ENCODE measurements at places on chromosomes 12 and 14. TPM values are rescaled to one million over a fixed set of nuclear protein-coding genes. Genes with fewer than 3 reads are reported as not detected.

GRCh38 chr14:68448252-68448902, 344.5 kb downstream of the ZFP36L1 start:
- DNase-seq: no peak

- no peak for DNase-seq
These were observed 102.1 kb upstream of the FSCB start for GRCh38 chr14:44609201-44609600.

DNA sequence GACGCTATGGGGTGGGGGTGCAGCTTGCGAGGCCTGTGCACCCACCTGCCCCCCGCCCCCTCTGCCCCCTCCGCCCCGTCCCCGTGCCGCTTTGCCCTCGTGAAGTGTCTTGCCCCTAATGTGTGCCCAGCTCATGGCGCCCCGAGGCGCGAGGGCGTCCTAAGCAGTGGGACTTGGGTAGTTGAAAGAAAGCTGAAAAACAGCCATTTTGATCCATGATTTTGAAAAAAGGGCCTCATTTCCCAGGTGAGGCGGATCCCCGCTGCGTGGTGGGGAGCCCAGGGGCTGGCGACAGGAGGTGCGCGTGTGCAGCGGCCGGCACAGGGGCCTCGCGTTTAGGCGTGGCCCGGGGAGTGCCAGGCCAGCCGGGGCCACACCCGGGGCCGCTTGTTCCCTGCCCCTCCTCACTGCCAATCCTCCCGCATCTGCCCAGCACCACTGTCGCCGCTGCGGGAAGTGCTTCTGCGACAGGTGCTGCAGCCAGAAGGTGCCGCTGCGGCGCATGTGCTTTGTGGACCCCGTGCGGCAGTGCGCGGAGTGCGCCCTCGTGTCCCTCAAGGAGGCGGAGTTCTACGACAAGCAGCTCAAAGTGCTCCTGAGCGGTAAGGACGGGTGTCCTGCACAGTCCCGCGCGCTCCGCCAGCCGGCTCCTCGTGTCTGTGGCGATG, 11.8 kb downstream of the ZFYVE21 start:
- no peak for DNase-seq

DNA sequence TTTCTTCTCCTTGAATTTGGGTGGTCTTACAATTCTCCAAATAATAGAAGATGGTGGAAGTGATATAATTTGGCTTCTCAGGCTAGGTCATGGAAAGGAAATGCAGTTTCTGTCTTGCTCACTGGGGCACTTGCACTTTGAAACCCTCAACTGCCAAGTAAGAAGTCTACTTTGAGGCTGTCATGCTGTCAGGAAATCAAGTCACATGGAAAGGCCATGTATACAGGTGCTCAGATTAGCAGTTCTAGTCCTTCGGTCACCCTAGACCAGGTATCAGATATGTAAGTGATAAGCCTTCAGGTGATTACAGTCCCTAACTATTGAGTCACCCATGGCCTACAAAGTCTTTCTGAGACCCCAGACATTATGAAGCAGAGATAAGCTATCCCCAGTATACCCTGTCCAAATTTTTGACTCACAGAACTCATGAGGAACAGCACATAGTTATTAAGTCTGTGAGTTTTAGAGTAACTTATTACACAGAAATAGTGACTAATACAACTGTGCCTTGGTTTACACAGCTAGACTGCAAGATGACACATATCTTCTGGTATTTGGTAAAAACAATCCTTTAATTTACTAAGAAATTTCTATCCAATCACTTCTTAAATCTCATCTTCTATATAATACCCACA, 26.3 kb upstream of the BBS10 start:
- no peak for DNase-seq

GRCh38 chr14:54967496-54967895, 59.4 kb downstream of the WDHD1 start:
- no peak for DNase-seq

GRCh38 chr12:24268663-24269186, 319.3 kb upstream of the SOX5 start:
- DNase-seq: no peak

DNA sequence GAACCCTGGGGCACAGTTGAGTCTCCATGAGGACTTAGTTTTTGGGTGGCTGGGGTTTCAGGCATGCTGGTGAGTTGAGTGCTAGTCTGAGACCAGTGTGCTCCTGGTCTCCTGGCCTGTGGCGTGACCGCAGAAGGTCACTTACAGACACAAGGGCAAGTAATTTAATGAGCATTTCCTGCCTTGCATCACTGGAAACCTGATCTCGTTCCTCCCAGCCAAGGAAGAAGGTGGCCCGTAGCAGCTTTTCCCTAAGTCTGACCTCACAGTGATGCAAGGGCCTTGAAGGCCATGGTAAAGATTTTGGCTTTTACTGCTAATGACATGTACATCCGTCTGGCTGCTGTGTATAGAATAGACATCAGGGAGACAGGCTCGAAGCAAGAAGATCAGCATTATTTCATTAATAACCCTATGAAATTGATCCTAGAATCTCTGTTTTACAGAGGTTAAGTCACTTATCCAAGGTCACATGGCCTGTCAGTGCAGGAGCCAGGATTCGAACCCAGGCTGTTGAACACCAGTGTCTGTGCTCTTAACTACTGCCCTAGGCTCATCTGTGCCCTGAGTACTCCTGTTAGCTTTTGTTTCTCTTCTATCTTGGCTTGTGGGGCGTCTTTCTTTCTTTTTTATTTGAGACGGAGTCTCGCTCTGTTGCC, 4.6 kb downstream of the TMEM120B start:
- DNase-seq: peak; percentile 57

DNA sequence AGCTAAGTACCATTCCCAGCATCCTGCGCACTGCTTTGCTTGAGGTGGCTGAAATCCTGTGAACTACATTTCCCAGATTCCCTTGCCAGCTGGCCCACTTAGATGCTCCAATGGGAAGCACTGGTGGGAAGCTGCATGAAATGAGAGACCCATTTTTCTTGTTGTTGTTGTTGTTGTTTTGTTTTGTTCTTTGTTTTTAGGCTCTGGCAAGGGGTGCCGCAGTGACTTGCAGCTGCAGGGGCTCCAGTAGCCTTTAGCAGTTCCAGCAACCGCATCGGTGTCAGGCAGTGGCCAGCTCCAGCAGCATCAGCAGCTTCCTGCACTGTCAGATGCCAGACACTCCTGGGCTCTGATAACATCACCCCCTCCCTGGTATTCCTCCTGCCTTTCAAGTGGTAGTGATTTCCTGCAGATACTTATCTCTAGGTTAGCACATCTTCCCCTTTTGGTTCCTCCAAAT, 8.8 kb upstream of the EGLN3 start:
- DNase-seq: no peak

DNA sequence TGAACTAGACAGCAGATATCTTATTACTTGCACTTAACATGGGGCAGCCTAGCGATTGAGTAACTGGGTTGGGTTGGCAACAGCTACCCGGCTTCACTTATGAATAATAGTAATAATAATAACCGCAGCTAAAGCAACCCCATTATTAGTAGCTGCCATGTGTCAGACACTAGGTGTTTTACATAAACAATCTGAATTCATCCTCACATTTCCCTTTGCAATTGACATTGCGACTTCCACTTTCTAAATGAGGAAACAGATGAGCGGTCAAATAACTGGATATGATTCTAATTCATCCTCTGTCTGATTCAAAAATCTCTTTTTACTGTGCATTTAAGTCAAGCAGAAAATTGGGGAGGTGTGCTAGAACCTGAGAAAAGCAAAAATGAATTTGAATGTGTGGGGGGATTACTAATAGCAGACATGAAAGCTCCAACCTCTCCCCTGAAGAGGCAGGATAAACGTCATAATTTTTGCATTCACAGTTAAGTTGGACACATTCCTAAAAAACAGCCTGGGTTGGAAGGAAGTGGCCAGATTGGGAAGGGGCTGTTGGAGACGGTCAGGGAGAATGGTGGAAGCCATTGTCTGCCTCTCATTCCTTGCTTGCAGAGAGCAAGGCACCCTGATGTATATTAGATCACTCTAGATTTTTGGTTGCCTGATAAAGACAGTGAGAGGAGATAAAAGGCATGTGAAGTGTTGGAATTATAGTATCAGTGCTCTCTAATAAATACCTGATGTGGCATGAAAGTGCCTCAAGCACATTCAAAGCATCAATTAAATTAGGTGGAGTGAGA, 13.1 kb downstream of the EMP1 start:
- peak; percentile 54 for DNase-seq

DNA sequence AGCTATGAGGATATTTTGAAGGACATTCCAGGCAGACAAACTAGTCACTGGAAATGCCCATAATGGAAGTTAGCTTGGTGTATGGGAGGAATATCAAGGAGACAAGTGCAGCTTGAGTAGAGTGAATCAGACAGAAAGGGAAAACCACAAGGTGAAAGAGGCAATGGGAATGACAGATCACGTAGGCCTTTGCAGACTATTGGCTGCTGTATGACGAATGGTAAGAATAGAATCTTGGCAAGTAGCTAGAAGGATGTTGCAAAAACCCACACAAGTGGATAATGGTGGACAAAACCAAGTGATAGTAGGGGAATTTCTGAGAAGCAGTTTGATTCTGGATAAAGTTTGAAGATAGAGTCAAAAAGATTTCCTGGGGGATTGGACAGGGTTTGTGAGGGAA, 196.9 kb upstream of the NOVA1 start:
- DNase-seq: no peak

Gene KLHL33
- total RNA-seq: 0.17 TPM

- no peak for DNase-seq
These were observed 9.1 kb downstream of the PROX2 start for GRCh38 chr14:74866708-74867389.

GRCh38 chr12:62267480-62267879, 7.3 kb downstream of the USP15 start:
- DNase-seq: no peak

DNA sequence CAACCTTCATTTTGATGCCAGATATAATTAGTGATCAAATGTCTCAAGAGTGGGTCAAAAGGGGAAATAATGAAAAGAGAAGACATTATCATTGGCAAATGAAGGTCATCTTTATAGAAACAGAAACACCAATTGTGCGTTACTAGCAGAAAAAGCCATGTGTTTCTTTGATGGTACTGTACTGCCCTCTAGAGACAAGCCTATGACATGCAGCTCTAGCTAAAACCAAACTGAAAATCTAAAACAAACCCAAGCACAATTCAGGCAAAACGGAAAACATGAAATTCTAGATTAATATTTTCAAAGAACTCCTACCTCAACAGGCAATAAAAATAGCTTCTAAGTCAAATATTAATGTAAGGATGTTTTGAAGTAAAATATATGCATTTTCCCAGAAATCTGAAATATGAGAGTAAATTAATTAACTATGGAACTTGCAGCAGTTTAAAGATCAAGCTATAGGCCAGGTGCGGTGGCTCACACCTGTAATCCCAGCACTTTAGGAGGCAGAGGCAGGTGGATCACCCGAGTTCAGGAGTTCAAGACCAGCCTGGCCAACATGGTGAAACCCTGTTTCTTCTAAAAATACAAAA, 115.4 kb downstream of the KLHL28 start:
- peak; percentile 61 for DNase-seq

Gene LYZ
- total RNA-seq: not detected

GRCh38 chr12:48182631-48183030, 813 bp upstream of the CCDC184 start:
- no peak for DNase-seq

- DNase-seq: no peak
These were observed 1.6 kb downstream of the INSM2 start for GRCh38 chr14:35535483-35536112.

DNA sequence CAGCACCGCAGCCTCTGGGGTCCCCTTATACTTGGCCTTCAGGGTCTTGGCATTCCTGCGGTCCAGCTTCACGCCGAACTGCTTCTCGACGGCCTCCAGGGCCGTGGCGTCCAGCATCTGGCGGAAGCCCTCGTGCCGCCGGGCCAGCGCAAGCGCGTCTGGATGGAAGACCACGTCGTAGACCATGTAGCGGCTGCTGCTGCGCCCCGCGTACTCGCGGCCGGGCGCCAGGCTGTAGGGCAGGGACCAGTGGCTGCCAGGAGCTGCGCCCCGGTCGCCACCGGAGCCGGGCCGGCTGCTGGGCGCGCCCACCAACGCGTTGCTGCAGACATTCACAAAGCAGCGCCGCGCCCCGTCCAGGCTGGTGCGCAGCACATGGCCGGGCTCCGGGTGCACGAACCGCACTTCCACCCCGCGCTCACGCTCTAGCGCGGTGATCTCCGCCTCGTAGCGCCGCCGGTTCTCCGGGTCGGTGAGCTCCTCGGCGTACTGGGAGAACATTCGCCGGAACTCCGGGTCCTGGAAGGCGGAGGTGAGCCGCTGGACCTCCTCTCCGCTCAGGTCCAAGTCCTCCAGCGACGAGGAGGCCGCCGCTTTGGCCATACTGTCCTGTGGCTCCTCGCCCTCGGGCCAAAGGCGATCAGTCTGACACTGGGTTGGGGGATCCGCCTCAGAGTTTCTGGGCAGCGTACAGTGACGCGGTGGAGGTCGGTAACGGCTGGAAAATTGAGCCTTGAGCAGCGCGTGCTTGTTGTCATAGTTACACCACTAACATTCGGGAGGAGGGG, at the start of gene DNAAF2:
Gene DNAAF2 (minus strand): TSS at position 698 of the 788 bp plus-strand sequence. CDS start 95 bp downstream, at position 603.
- DNase-seq: peak; percentile 83

GRCh38 chr14:50407111-50407812, 10.6 kb upstream of the CDKL1 start:
- no peak for DNase-seq

DNA sequence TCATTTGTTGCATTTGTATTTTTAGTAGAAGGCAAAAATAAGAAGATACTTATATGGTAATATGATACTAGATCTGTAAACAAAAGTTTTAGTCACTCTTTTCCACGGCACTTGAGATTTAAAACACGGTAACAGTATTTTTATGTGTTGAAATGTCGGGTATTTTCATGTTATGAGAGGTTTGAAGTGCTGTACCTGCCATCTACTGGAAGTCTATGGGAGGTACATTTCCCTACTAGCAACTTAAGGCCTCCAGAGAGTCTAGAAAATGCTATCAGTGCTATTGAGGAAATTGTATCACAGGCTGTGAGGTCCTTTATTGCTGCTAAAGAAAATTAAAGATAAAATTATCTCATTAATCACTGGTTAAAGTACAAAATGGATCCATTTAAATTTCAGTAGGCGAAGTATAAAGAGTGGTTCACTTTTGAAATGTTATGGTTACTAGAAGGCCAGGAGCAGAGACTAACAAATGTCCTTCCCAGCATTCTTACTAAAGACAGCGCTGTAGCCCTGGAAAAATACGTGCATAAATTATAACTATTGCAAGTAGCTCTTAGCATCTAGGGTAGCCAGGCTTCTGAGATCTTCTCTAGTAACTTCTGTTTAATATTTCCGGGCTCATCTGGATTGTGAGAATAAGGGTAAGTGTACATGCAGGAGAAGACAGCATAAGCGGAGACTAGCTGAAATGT, 77.6 kb upstream of the PRKD1 start:
- peak; percentile 75 for DNase-seq

- no peak for DNase-seq
These were observed 584.5 kb downstream of the SLC16A7 start for GRCh38 chr12:60180298-60180697.

DNA sequence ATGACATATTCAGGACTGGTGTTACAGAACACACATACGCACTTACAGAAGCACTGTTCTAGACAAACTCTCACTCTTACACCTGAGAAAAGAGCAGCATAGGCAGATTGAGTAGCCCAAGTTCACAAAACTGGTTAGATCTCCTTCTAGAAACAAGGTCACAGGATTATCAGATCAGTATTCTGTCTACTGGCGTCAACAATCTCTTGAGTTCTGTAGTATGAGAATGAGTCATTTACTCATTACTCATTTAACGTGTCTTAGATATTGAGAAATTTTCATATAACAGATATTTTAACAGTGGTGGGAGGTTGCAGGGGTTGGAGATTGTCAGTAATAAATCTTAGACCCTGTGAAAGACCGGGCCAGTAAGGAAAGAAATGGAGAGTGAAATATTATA, 2.8 kb upstream of the TSPAN8 start:
- no peak for DNase-seq

Data from dermis blood vessel endothelial cell (primary cell).